GM12892 (cell line): ENCODE measurements at places on chromosomes 1 and 21.

DNA sequence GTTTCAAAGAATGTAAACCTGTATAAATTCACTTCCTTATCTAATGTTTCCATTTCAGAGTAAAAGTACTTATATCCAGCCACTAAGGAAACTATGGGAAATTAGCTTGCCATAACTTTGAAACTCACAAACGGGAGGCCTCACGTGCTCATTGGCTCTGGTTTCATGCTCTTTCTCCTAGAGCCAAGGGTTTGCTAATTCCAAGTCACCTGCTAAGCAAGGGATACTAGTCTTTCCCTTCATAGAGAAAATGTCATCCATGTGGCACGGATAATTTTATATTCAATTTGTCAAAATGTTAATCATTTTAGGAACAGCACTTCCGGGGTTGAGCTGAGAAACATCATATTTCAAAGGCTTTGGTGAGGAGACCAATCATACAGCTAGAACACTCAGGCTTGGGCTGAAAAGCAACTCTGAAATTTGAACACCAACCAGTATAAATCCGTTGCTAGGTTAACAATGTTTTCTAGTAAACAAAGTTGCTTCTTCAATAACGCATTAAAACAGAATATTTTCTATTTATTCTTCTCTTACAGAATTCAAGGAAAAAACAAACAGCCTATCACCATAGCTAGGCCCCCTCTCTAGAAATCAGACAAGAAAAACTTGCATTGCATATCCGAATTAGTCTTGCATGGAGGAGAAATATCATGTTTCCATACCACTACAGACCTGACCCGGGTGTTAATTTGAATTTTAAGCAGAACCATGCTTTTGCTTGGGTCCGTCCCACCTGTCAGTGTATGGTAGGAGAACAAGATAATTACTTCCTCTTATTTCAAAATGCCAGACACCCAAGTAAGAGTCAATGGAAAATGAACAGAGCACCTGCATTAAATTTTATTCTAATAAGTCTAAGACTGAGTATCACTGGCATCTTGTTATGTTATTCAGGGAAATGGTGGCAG, 196.1 kb upstream of the ESRRG start:
- DNase-seq, result no peak

DNA sequence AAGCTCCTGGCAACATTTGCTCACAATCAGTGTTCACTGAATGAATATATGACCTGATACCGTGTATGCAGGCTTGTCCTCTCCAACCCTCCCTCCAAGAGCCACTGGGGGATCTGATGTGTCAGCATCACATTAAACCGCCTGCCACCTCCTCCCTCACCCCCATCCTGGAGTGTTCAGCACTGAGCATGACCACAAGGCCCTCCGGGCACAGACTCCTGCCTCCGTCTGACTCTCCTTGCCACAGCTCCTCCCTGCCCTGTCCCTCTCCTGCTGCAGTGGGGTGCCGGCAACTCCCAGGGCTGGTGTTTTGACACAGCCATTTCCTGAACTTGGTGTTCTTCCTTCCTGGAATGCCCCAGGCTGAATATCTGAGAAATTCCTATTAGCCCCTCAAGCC, 136.7 kb downstream of the FCRL5 start:
- DNase-seq, result no peak

GRCh38 chr1:71307451-71307850, 226.6 kb upstream of the ZRANB2 start:
- DNase-seq, result no peak

GRCh38 chr1:50152236-50152635, 43.5 kb downstream of the ELAVL4 start:
- no peak for DNase-seq

- DNase-seq, result no peak
Observed at GRCh38 chr1:172286629-172287076, 133.8 kb upstream of the C1orf105 start.
